ENCODE measurements at places on chromosomes 4 and X.

DNA sequence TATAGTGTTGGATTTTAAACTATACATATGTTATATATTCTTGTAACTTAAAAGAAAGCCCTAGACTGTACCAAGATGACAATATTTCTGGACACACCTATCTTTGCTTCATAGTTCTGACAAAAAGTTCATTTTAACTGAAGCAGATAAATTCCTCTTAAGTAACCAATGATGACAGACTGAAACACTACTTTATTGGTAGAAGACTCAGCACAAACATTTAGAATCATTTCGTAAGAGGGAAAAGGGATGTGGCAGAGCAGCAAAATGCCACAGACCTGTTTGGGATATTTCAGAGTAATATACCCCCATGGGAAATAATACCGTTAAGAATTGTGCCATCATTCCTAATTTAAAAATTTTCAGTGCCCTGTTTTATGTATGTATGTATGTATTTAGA lies 56.2 kb downstream of the APOO start:
- DNase-seq: no peak

- no peak for DNase-seq
These were observed 12.1 kb downstream of the TEX13B start for GRCh38 chrX:107970073-107970472.

DNA sequence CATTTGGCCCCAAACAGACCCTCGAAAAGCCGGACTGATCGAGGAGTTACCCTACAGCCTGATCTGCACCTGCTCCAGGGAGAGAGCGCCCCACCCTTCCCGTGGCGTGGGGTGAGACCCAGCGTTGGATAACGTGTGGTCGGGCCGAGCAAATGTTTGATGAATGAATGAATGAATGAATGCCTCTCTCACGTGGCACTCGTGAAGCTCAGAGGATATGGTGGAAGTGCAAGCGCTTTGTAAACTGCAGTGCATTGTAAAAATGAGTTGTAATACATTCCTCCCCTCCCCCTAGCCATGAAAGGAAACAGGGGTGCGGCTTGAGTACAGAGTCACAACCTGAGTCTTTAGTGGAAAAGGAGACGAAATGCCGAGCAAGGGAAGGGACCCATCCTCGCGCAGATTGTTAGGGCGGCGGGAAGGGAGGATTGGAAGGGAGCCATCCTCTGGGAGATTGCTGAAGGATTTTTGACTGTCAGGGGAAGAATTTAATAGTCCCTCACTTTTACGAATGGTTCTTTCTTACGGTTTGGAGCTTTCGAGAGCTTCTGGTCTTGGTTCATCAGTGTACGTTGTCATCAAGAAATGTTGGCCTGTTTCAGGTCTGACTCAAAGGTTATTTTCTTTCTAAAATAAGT lies 772 bp upstream of the FBXW7 start:
- no peak for DNase-seq

- no peak for DNase-seq
These were observed 212.8 kb downstream of the SPANXN3 start for GRCh38 chrX:143304518-143304917.

- no peak for DNase-seq
These were observed 28.1 kb downstream of the SMIM43 start for GRCh38 chr4:121736735-121737351.

- no peak for DNase-seq
These were observed 76.7 kb upstream of the FAM9C start for GRCh38 chrX:13121020-13121555.

DNA sequence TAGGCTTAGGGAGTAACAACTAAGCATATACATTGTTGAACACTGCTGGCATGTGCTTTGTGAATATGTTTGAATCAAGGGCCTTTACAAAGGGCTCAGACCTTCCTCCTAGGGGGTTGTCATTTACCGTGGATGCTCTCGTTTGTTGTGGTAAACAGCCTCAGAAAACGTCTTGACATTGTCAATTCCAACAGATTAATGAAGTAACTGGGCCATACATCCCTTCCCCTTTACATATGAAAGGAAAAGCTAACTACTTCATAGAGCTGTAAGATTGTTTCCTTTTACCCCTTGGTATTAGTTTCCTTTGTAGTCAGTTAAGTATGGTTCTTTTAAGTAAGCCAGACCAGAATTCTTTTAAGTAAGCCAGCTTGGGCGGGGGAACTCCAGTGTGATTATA lies 42.9 kb downstream of the FAT4 start:
- no peak for DNase-seq

- no peak for DNase-seq
These were observed 111.6 kb downstream of the MAGEB17 start for GRCh38 chrX:16278927-16279326.

- DNase-seq: peak; percentile 22
These were observed 163.1 kb downstream of the SMARCA1 start for GRCh38 chrX:129360175-129360574.

- DNase-seq: no peak
These were observed 450 bp downstream of the ACSL1 start for GRCh38 chr4:184825141-184825895.

- DNase-seq: no peak
These were observed 61.8 kb upstream of the CITED1 start for GRCh38 chrX:72367516-72367915.

DNA sequence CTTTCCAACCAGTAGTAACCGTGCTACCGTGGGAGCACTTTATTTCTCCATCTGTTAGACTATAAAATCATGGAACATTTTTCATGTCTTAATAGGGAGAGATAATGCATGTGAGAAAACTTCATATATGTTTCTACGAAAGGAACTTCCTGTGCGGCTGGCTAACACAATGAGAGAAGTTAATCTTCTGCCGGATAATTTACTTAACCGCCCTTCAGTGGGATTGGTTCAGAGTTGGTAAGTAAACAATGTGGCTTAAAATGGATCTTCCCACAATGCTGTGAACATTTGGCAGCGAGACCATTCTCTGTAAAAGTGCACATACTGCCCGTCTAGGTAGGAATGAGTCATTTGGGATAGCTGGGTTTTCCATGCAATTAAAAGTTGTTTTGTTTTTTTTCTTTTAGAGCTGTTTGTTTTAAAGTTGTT lies 29.6 kb downstream of the PDK3 start:
- DNase-seq: peak; percentile 36

DNA sequence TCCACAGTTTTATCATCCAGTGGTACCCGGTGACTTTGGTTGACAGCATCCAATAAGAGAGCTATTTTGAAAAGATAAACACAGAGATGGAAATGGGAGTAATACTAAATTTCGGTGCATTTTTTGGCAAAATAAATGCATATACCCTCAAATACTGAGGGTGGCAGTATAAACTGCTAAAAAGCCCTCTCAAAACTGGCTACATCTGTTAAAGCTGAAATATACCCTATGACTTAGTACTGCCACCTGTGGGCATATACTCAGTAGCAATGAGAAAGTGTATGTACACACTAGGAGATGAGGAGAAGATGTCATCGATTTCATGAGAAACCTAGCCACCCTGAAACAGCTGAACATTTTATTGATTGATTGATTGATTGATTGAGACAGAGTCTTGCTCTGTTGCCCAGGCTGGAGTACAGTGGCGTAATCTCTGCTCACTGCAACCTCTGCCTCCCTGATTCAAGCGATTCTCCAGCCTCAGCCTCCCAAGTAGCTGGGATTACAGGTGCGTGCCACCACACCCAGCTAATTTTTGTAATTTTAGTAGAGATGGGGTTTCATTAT lies 12.2 kb upstream of the TMEM128 start:
- peak; percentile 40 for DNase-seq

- DNase-seq: no peak
These were observed 501.1 kb downstream of the KCNIP4 start for GRCh38 chr4:21447301-21448054.

- no peak for DNase-seq
These were observed 13.5 kb downstream of the SNCA start for GRCh38 chr4:89823416-89823815.

DNA sequence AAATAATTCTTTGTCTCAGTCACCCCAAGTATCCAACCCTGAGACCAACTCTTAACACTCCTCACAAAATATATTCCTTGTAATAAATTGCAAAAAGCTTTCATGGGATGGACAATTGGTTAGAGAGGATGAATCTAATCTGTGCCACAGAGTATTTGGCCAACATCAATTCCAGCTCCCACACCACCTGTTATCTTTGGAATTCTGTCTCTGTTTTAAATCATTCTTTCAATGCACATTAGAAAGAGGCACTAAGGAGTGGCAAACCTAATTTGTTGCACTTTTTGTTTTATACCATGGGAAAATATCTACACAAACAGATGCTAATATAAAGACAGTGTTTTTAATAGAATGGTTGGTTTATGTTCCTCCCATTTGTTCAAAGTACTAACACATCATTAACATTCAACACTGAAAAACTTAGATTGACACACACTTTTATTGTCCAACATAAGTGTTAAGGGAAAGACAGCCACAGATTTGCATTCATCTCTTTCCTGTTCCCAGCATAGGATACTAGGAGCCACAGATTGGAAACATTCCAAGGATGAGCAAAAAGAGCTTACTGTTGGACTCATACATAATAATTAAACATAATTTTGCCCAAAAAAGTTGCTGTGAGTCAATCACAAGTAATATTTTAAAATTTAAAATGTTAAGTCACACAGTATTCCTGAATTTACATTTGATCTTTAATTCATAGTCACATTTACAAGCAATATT lies 116.4 kb downstream of the PPA2 start:
- DNase-seq: peak; percentile 70

DNA sequence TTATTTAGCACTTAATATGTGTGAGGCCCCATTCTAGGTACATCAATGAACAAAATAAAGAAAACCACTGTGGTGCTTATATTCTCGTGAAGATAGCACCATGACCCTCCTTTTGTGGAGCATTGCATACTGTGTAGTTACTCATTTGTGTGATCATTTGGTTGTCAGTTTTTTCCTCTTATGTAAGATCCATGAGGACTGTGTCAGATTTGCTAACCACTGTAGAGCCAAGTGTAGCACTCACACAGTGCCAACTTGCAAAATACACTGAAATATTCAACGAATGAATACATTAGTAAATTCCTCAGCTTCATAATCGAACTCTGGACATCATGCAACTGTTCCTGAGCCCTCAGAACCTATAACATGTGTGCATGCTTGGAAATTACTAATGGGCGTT lies 29.5 kb upstream of the SETD7 start:
- DNase-seq: no peak

- no peak for DNase-seq
These were observed 76.7 kb downstream of the LRBA start for GRCh38 chr4:150938417-150938816.

GRCh38 chr4:159390648-159391047 lies 287.8 kb downstream of the RAPGEF2 start:
- no peak for DNase-seq

GRCh38 chr4:53321151-53321983 lies 44.5 kb downstream of the SCFD2 start:
- DNase-seq: no peak

DNA sequence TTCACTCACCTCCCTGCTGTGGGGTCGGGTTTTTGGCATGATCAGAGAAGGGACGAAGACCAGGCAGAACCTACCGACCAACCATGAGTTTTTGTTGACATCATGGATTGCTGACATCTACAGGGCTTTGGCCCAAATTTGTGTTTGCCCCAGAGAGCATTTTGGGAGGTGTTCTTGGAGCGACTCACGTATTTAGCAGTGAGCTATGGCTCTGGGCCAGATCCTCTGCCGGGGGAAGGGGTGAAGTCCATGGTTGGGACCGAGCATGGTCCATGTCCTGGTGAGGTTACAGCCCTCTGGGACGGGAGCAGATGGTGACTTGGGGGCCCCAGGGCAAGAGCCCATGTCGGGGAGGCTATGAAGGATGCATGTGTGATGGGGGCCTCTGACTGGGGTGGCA lies 17.4 kb downstream of the SORCS2 start:
- no peak for DNase-seq

- no peak for DNase-seq
These were observed 114.0 kb downstream of the PCDH10 start for GRCh38 chr4:133263104-133263503.
